NCI-H2029 treated with DMSO at 0.1 percent for 48 hours (cell line): ENCODE measurements at places on chromosomes 16 and 17.

GRCh38 chr16:7547736-7548135 lies 215.1 kb downstream of the RBFOX1 start:
- no peak for DNase-seq

GRCh38 chr17:39774047-39774446 lies 36.3 kb downstream of the GRB7 start:
- DNase-seq: no peak

DNA sequence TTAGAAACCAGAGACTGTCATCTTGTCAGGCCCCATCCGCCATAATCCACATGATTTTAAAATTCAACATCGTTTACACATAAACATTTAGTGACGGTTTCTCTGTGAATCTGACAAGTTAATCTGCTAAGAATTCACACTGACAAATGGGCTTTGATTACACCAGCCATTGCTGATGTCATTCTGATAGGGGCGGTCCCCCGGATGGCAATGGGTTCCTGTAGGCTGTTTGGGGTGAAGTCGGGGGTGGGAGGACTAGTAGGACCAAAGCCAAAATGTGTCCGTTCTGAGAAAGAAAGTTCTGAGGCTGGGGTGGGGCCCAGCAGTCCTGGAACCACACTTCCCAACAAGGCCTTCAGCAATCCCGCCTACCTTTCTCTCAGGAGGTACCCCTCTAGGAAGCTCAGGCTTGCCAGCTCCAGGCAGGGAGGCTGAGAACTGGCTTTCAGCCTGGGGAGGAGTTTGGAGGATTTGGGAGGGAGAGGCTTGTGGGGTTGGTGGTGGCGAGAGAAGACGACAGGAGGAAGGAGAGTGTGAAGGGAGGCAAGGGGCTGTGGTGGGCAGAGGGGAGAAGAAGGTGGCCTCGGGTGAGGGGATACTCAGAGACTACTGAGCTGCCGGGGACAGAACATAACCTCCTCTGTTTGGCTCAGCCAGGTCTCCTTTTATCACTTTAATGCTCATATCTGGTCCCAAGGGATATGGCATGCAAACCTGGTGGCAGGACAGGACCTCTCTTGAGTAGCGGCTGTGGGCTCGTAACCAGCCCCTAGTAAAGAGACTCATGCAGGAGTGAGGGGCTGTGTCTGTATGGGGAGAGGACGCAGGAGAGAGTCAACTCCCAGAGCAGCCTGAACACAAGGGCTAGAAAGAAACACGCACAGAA lies 8.6 kb downstream of the HIC1 start:
- no peak for DNase-seq

DNA sequence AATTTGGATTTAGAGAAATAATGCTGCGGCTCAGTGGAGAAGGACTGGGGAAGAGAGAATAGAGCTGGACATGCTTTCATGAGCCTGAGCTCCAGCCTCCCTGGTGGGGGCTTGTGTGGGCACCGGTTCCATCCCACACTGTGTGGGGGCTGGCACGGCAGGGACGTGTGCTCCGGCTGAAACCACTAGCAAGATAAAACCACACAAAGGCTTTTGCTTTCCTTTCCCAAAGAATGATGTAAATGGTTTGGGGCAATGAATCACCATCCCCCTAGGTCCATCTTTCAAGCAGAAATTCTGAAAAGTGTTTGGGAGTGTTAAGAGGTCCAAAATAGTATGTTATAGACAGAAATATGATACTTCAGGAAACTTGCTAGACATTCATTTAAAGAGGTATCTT lies 77.0 kb downstream of the CDH11 start:
- DNase-seq: no peak

- DNase-seq: no peak
Observed at GRCh38 chr16:11748404-11749254, 6.0 kb upstream of the TXNDC11 start.
